ENCODE measurements at places on chromosomes 16 and 17.

- DNase-seq = no peak
These were observed 3.3 kb upstream of the HBM start for GRCh38 chr16:162271-162991.

GRCh38 chr17:35161281-35161761, 13.7 kb downstream of the UNC45B start:
- DNase-seq = no peak

- no peak for DNase-seq
These were observed 1.8 kb upstream of the C1QTNF8 start for GRCh38 chr16:1097800-1098199.

GRCh38 chr16:67170168-67170948, at the start of gene NOL3:
Gene NOL3, plus strand, starts transcription at chr16:67170538.
- DNase-seq = peak; percentile 64

DNA sequence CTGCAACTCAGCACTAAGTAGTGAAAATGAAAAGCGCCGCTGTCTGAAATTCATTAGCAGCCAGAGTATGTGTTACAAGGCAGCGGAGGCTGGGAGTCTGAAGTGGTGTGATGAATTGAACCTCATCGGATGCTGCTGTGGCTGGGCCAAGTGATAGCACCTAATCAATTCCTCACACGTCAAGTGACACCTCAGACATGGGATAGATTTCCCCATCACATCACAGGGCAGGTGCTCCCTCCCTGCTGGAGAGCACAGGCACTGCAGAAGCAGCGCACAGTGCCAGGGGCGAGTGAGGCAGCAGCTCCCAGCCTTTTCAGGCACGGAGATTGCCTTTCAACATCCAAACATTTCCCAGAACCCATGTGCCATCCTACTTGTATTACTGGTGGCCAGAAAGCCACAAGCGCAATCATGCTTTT, 32.2 kb downstream of the DRC3 start:
- no peak for DNase-seq

- DNase-seq = no peak
These were observed 87.6 kb downstream of the FOXL1 start for GRCh38 chr16:86665929-86666328.

All from fibroblast of skin of left biceps (primary cell).